Esophagus mucosa (tissue), 1 donor: ENCODE measurements at places on chromosomes 6 and 20. TPM values are rescaled to one million over a fixed set of nuclear protein-coding genes. Genes with fewer than 3 reads are reported as not detected.

GRCh38 chr20:1880529-1881239 is 14.5 kb upstream of the SIRPA start:
- no peak for ATAC-seq

Gene ZC2HC1B
- total RNA-seq, result not detected

- no peak for ATAC-seq
These were observed 70.6 kb downstream of the DCDC2 start for GRCh38 chr6:24287239-24287638.

DNA sequence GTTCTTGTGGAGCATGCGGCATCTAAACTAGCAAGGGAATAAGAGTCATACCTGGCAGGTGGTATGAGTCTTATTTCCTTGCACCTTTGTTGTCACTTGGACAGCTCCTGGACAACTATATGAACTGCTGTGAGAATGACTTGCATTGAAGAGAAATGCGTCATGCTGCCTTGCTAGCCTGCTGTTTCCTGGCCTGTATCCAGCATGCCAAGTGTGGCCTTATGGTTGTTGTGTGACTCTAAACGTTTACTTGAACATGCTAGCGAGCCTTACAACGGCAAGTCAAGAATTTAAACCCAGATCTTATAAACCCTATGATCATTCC is 90.4 kb downstream of the CEP162 start:
- ATAC-seq, result no peak

DNA sequence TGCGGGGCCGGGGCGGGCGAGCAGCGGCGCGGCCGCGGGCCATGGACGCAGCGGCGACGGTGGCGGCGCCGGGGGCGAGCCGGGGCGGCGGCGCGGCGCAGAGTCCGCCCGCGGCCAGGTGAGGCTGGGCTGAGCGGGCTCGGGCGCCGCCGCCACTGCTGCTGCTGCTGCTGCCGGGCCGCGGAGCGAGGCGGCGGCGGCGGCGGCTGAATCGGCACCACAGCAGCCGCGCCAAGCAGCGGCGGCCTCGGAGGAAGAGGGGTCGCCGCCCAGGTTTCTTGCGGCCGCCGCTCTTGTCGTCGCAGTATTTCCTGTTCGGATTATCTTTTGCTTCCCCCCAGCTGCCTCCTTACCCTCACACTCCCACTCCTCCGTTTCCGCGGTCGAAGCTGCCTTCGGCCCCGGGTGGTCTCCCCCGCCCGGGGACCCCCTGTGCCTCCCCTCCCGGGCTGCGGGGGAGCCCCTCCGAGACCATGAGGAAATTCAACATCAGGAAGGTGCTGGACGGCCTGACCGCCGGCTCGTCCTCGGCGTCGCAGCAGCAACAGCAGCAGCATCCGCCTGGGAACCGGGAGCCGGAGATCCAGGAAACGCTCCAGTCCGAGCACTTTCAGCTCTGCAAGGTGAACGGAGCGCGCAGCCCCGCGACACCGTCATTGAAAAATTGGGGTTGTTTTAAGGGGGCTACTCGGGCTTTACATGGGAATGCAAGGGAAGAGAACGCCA is at the start of gene STXBP5:
Gene STXBP5 (plus strand): TSS at position 358 of the 726 bp plus-strand sequence. CDS start 116 bp downstream, at position 474.
- peak; percentile 7 for ATAC-seq
